ENCODE measurements at places on chromosomes 12 and 14.

DNA sequence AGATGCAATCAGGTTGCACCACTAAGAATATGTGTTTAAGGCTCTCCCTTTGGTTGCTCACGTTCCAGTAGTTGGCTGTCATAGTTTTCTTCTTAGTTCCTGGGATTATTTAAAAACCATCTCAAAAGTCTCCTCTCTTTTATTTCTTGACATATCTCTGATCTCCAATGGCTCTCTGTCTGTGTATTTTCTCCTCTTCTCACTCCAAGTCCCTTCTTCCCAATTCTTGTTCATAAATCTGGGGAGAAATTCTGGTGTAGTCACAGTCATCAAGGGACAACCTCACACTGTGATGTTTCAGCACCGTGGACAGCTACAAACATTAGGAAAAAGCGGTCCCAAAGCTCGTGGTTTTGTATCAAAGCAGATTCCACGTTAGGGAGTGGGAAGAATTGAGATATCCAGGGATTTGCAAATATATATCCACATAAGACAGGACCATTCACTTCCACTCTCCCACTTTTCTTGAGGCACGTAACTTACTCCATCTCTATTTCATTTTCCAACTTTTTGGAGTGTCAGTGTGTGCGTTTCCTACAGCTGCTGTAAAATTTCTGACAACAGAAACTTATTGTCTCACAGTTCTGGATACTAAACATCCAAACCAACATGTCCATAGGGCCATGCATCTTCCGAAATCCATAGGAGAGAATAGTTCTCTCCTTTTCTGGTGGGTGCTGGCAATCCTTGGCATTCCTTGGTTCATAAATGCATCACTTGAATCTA, 80.6 kb upstream of the TMEM233 start:
- no peak for DNase-seq

GRCh38 chr12:69161829-69162228, 77.5 kb upstream of the CPSF6 start:
- DNase-seq: peak; percentile 29

DNA sequence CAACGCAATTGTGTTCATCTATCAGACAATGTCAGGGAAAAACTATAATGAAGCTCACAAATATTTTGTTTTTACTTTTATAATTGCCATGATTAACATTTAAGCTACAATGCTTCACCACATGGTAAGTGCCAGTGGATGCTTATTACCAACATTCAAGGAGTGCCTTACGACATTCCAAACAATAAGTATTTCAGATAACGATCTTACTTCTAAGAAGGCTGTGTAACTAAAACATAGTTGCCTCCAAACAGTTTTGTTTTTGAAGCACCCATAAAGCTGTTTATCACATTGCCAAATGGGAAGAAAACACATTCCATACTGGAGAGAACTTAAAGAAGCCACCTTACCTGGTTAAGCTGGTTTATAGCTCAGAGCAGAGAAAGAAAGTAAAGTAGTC, 78.8 kb downstream of the RPS6KA5 start:
- DNase-seq: no peak

GRCh38 chr12:106003297-106003696, 135.5 kb downstream of the NUAK1 start:
- DNase-seq: no peak

GRCh38 chr12:75665216-75665615, 153.8 kb upstream of the KRR1 start:
- no peak for DNase-seq

GRCh38 chr12:58069268-58069963, 128.0 kb downstream of the ATP23 start:
- DNase-seq: no peak

- DNase-seq: no peak
These were observed 274.5 kb downstream of the DACT1 start for GRCh38 chr14:58912287-58912686.

GRCh38 chr14:46053221-46053620, 598.4 kb downstream of the RPL10L start:
- DNase-seq: no peak

GRCh38 chr12:87901457-87901856, 127.7 kb downstream of the C12orf50 start:
- DNase-seq: no peak

- DNase-seq: peak; percentile 86
These were observed 100.5 kb downstream of the LRRC74A start for GRCh38 chr14:76926521-76927251.

All from CD4-positive, alpha-beta T cell treated with Interleukin-4 for 1 hour (primary cell).